ENCODE measurements at places on chromosomes 1 and 21. TPM values are rescaled to one million over a fixed set of nuclear protein-coding genes. Genes with fewer than 3 reads are reported as not detected.

DNA sequence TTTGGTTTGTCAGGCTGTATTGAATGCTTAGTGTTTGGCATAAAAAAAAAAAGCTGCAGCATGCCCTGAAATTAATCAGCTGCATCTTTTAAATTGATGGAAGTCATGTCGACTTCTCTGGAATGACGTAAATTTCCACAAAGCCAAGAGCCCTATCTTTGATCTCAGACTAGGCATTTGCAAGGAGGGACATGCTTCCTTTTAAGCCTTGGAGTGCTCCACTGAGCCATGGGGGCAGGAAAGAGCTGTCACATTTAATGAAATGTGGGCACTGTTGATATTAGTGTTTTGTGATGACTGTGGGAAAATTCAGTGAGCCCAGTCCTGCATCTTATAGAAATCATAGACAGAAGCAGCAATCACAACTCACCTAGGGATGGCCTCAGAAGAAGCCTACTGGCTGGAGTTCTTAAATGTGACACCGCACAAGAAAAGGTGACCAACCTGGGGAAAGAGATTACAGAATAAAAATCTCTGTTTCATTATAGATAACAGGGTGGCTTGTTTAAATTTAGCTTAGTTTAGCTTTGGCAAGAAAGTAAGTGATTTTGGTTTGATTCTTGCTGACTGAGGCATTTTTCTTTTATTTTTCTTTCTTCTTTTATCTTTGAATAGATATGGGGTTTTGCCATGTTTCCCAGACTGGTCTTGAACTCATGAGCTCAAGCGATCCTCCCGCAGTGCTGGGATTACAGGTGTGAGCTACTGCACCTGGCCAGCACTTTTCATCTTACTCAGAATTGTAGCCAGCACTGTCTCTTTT is 188.2 kb downstream of the HHAT start:
- no peak for DNase-seq

DNA sequence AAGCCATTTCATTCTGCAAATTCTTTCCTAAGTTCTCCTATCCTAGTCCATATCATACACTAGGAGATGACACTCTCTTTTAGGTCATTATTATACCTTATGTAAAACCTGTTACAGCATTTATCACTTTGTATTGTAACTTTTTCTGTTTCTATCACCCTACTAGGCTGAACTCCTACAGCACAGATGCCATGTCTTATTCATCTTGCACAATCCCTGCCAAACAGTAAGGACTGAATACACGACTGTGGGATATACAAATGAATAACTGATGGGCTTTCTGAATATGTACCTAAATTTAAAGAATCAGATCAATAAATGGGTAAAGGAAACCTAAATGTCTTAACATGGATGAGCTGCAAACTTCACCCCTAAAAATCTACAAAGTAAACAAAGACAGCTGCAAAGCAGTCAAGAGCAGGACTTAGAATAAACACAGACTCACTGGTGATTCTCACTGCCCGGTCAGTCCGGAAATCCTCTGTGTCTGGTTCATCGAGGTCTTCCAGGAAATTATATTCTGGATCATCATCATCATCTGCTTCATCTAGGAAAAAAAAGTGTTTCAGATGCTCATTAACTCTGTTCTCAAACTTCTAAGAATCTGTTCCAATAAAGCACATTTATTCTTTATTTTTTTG is 62.3 kb downstream of the GON4L start:
- DNase-seq = no peak

Gene ZSWIM5
- 2.0 TPM for total RNA-seq

GRCh38 chr1:76267631-76268030 is 193.1 kb downstream of the ST6GALNAC3 start:
- no peak for DNase-seq

- DNase-seq = no peak
Observed at GRCh38 chr1:88685259-88685620, 1.2 kb downstream of the PKN2 start.

DNA sequence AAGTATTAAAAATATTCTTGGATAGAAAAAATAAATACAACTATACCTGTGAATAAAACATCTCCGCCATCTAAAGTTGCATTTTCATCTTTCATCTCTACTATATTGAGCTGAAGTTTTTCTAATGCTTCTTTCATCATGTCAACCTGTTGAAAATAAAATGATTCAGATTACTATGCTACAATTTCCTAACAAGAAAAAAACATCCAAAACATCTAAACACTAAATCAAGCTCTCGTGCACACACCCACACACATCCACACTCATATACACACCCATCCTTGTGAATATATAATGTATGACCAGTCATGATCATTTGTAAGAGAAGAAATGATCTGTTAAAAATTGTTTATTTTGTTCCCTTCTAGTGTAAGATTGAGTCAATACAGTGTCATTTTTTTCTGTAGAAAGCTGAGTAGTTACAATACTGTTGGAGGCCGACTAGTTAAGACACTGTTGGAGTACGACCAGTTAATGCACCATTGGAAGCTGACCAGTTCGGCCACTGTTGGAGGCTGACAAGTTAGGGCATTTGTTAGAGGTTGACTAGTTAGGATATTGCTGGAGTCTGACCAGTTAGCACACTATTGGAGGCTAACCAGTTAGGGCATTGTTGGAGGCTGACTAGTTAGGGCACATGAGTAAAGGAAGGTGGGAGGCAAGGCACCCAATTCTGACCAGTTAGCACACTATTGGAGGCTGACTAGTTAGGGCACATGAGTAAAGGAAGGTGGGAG is 82.4 kb upstream of the BCL10 start:
- no peak for DNase-seq

DNA sequence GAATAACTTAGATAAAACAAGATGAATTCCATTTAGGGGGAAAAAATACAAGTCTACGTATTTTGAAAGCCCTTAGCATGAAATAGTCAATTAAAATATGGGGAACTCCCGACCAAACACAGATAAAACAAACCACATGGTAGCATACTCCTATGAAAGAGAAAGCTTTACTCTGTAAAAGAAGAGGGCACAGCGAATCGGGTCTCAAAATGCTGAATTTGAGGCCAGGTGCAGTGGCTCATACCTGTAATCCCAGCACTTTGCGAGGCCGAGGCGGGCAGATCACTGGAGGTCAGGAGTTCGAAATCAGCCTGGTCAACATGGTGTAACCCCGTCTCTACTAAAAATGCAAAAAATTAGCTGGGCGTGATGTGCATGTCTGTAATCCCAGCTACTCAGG is 116.9 kb upstream of the TIAM1 start:
- no peak for DNase-seq

Gene POFUT2
- total RNA-seq = 63.4 TPM

- DNase-seq = no peak
Observed at GRCh38 chr1:234955107-234955731, 173.4 kb downstream of the TOMM20 start.

GRCh38 chr1:86156566-86157455 is at the start of gene COL24A1:
Gene COL24A1, minus strand, starts transcription at chr1:86156772. Its CDS starts 376 bp downstream, at chr1:86156396.
- DNase-seq = peak; percentile 57

DNA sequence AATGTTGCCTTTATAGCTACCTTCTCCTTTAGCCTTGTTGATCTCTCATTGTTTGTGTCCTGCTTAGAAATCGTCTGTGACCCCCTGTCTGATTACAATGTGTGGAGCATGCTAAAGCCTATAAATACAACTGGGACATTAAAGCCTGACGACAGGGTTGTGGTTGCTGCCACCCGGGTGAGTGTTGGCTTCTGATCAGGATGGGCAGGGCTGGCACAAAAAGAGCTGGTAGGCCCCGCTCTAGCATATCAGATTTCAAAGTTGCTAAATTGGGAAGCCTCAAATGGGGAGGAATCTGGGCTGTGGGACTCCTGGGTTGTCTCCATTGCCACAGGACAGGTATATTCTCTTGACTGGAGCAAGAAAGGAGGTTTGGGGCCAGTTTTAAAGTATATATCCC is 8.4 kb downstream of the NCSTN start:
- DNase-seq = no peak

DNA sequence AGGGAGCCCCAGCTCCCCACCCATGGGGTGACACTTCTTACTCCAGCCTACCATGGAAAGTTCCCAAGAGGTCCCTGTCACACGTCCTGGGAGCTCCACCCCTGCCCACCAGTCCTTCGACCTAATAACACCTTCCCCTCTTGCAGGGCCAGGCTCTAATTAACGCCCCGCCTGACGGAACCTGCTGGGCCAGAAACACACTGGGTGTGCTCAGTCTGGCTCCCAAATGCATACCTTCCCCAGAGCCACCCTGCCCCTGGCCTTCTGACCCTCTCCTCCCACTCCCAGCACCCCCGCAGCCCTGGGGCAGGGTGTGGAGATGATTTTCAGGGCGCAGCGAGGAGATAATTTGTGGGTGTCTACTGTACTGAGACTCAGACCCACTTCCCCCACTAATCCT is 20.6 kb downstream of the PGLYRP3 start:
- no peak for DNase-seq

Gene PLK3
- total RNA-seq = 27.4 TPM

DNA sequence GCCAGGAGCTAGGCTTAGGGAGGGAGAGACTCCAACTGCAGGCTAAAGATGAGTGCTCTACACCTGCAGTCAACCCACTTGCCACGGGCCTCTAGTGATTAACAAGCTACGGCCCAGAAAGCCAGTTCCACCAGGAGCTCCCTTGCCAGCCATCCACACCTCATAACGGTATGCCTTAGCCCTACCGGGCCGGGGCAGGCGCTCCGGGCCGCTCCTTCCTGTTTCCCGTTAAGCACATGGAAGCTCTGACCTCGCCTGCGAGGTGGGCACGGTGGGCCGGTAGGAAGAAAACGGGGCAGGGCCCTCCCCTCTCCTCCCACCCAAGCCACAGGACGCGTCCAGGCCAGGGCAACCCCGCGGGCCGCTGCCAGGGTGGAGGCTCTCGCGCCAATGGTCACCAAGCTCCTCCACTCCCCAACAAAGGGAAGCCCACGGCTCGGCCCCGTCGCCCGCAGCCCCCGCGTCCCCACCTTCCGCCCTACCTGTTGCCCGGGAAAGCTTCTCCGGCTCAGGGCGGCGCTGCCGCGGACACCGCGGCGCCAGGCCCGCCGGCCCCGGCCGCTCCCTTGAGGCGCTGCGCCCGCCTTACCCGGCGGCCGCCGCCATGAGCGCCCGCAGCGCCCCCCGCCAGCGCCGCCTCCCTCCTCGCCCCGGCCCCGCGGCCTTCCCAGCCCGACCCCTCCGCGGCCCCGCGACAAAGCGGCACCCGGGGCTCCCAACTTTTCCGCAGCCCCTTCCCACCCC is 627 bp downstream of the CERS2 start:
- DNase-seq = peak; percentile 59

DNA sequence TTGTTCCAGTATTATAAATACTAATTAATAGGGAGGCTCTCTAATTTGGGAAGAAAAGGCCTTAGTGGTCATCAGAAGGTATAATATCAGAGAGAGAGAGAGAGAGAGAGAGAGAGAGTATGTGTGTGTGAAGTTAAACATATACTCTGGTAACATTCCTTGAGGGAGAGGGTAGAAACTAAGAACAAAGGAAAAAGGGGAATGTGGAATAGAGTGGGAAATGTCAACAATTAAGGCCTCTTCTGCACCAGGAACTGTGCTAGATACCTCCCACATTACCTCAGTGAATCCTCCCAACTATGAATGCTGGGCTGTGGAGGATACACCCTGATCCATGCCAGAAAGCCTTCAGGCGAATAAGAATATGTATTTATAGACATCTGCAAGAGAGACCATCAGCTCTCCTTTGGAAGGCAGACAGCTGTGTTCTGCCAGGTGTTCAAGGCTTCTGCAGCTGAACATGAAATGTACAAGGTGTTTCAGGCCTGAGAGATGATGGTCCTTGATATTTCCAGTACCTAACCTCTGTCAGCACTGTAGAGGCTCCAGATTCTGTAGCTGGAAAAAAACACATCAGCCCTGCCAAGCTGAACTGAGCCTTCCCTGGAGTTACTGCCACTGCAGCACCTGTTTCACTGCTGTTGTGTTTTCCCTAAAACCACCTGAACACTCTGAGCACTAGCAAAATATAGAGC is 29.1 kb downstream of the TBX15 start:
- no peak for DNase-seq

Gene CADM3
- total RNA-seq = 2.9 TPM

DNA sequence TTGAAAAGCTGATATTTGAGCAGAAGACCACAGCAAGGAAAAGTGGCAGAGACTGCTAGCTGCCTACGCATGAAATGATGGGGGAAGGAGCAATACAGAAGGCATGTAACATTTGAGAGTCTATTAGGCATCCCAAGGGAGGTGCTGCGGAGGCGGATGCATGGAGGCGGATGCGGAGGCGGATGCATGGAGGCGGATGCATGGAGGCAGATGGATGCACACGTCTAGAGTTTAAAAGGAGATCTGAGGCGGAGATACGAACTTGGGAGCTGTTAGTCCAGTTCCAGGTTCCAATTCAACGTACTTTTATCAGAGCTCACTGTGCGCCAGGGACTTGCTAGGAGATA is 744 bp upstream of the DDX20 start:
- DNase-seq = peak; percentile 58

Gene ZYG11A
- 0.14 TPM for total RNA-seq

DNA sequence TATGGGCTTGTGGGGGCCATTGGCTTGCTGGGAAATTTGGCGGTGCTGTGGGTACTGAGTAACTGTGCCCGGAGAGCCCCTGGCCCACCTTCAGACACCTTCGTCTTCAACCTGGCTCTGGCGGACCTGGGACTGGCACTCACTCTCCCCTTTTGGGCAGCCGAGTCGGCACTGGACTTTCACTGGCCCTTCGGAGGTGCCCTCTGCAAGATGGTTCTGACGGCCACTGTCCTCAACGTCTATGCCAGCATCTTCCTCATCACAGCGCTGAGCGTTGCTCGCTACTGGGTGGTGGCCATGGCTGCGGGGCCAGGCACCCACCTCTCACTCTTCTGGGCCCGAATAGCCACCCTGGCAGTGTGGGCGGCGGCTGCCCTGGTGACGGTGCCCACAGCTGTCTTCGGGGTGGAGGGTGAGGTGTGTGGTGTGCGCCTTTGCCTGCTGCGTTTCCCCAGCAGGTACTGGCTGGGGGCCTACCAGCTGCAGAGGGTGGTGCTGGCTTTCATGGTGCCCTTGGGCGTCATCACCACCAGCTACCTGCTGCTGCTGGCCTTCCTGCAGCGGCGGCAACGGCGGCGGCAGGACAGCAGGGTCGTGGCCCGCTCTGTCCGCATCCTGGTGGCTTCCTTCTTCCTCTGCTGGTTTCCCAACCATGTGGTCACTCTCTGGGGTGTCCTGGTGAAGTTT is 550 bp downstream of the RXFP4 start:
- DNase-seq = no peak

DNA sequence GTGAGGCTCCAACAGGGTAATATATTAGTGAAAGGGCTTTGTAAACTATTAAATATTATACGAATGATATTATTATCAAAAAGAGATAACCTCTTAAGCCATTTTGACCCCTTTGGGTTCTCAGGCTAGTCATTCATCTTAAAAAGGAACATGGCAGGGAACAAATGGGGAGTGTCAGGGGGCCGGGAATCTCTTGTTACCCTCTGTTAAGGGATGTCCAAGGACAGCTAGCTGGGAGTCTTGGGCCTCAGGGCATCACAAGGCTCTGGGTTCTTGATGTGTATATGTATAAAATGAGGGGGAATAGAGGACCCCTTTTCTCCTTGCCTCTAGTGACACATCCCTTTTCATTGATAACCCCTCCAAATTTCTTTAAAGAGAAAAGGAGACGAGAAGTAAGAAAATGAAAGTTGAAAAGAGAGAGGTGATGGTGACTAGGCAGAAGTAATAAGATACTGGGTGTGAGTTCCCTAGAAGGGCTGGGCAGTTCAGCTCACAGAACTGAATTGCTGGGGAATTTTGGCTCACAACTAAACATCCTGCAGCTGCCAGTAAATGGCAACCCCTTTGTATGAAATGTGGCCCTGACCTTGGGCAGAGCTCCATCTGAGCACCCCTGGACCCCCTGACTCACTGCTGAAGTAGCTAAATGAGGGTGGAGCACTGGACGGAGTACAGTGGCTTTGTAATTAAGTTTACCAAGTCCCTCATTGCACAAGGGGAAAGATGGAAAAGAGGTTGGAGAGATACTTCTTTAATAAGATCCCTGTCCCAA is 20.0 kb upstream of the ZNF326 start:
- DNase-seq = no peak

Gene IQGAP3
- 13.9 TPM for total RNA-seq
